ENCODE measurements at places on chromosomes 7 and 10. TPM values are rescaled to one million over a fixed set of nuclear protein-coding genes. Genes with fewer than 3 reads are reported as not detected.

SFXN2 gene
- 1.7 TPM for polyA plus RNA-seq

GRCh38 chr7:105238198-105238765 lies 150.4 kb downstream of the SRPK2 start:
- no peak overlapping the region for H3K4me3 ChIP-seq
- H3K4me1 ChIP-seq = peaks cover 54% of the 10 kb centered on the region
- no peak overlapping the region for H3K27ac ChIP-seq
- no peaks in the 10 kb centered on the region for H3K36me3 ChIP-seq

GRCh38 chr10:3393958-3394357 lies 221.4 kb upstream of the PITRM1 start:
- DNase-seq = no peak
- H3K27me3 ChIP-seq = no peaks in the 10 kb centered on the region
- no peaks in the 10 kb centered on the region for H3K36me3 ChIP-seq

DNA sequence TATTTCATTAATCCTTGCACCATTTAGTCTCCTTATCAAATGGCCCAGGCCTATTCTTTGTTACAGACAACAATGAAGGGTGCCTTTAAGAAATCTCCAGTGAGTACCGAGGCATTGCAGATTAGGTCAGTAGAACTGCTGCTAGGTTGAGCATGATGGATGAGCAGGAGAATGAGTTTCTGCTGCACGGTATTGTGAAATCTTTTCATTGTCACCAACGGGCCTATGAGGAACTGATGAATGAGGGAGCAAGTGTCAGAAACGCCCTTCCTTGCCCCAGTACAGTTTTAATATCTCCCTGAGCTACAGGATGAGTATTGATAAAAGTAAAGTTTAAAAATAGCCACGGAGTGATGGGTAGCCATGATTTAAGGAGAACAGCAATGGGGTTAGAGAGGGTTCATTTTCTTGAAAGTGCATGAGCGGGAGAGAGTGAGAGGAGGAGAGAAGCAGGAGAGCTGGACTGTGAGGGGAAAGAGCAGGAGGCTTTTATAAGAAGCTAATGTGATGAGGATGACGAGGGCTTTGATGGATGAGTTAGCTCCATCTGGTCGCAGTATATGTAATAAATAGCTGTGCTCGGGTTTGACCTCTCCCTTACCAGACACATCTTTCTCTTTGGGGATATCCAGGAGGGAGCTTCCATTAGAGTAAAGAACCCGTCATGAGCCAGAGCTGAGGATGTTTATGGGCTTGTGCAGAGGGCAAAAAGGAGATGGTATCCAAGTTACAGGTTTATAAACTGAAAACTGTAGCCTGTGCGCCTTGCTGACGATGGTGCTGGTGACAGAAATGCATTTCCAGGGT lies 526.1 kb downstream of the LRMDA start:
- no peak overlapping the region for H3K27ac ChIP-seq
- H3K4me3 ChIP-seq = no peak overlapping the region
- no peaks in the 10 kb centered on the region for H3K4me1 ChIP-seq
- no peaks in the 10 kb centered on the region for H3K36me3 ChIP-seq

DNA sequence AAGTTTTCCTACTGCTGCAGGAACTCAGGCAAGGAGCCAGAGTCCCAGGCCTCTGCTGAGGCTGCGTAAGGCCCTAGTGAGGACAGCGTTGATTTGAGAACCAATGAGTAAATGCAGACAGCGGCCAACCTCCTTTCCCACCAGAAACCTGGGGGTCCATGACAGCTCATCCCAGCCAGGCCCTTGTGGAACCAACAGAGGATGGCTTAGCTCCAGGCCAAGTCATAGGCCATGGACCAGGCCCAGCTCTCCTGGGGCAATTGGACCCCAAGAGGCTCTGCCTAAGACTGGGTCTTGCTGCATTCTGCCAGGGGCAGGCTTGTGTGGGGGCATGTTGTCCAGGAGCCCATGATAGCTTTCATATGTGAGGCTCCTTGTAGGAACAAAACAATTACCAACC lies 65.4 kb upstream of the PPP1R3C start:
- H3K36me3 ChIP-seq = no peaks in the 10 kb centered on the region
- H3K27me3 ChIP-seq = no peaks in the 10 kb centered on the region
- H3K4me1 ChIP-seq = no peaks in the 10 kb centered on the region
- no peak overlapping the region for H3K4me3 ChIP-seq
- DNase-seq = no peak

- H3K4me3 ChIP-seq = no peak overlapping the region
- no peaks in the 10 kb centered on the region for H3K36me3 ChIP-seq
- H3K27ac ChIP-seq = no peak overlapping the region
- no peaks in the 10 kb centered on the region for H3K27me3 ChIP-seq
- no peak for DNase-seq
- peaks cover 37% of the 10 kb centered on the region for H3K4me1 ChIP-seq
Measured at GRCh38 chr10:86867149-86867548, 90.3 kb downstream of the MMRN2 start.

- H3K4me1 ChIP-seq = no peaks in the 10 kb centered on the region
- H3K27ac ChIP-seq = no peak overlapping the region
Measured at GRCh38 chr10:57785068-57785467, 482.6 kb downstream of the IPMK start.

GRCh38 chr10:118569241-118569881 lies 26.1 kb downstream of the PRLHR start:
- H3K4me1 ChIP-seq = no peaks in the 10 kb centered on the region
- H3K4me3 ChIP-seq = no peak overlapping the region
- no peaks in the 10 kb centered on the region for H3K36me3 ChIP-seq
- H3K27me3 ChIP-seq = no peaks in the 10 kb centered on the region
- DNase-seq = no peak
- H3K27ac ChIP-seq = no peak overlapping the region

- no peak overlapping the region for H3K27ac ChIP-seq
- no peak for DNase-seq
- H3K4me3 ChIP-seq = no peak overlapping the region
- H3K36me3 ChIP-seq = no peaks in the 10 kb centered on the region
- H3K4me1 ChIP-seq = no peaks in the 10 kb centered on the region
- H3K27me3 ChIP-seq = no peaks in the 10 kb centered on the region
Measured at GRCh38 chr10:1643161-1643907, 94.0 kb downstream of the ADARB2 start.

DNA sequence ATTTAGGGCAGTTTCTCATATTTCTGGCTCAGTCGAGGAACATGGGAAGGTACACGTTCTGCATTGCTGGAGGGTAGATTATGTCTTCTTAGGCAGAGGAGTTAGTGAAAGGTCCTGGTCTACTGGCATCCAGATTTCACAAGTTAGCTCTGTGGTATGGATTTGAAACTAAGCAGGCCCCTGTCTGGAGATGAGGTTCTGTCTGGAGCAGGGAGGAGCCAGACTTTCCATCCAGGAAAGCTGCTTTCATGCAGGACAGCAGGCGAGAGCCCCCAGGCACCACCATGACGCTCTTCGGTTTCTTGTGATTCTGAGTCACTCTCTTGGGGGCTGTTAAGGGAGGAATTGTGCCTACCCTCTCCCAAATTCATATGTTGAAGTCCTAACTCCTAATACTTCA lies 184.3 kb downstream of the KIAA1217 start:
- DNase-seq = no peak
- no peaks in the 10 kb centered on the region for H3K4me1 ChIP-seq
- H3K4me3 ChIP-seq = no peak overlapping the region
- peaks cover 2% of the 10 kb centered on the region for H3K36me3 ChIP-seq
- no peaks in the 10 kb centered on the region for H3K27me3 ChIP-seq

DNA sequence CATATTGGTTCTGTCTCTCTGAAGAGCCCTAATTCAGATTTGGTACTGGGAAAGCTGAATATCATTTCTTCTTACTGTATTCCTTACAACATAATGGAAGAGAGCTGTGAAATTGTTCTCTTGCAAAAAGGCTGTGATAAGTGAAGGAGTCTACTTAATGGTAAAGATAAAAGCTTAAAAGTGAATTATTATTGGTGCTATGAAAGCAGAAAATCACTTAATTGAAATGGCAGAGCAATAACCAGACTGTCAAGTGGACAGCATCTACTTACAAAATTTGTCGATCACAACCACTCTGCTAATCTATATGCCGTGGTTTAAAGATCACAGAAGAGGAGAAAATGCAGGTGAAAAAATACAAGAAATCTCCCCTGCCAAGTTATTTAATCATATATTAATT lies 264.7 kb upstream of the TEX47 start:
- no peaks in the 10 kb centered on the region for H3K36me3 ChIP-seq
- H3K4me1 ChIP-seq = no peaks in the 10 kb centered on the region
- no peak for DNase-seq
- H3K27ac ChIP-seq = no peak overlapping the region

GRCh38 chr10:30902621-30903396 lies 128.9 kb downstream of the ZNF438 start:
- H3K4me1 ChIP-seq = no peaks in the 10 kb centered on the region
- peak; percentile 67 for DNase-seq
- no peak overlapping the region for H3K27ac ChIP-seq
- H3K36me3 ChIP-seq = peaks cover 51% of the 10 kb centered on the region

DNA sequence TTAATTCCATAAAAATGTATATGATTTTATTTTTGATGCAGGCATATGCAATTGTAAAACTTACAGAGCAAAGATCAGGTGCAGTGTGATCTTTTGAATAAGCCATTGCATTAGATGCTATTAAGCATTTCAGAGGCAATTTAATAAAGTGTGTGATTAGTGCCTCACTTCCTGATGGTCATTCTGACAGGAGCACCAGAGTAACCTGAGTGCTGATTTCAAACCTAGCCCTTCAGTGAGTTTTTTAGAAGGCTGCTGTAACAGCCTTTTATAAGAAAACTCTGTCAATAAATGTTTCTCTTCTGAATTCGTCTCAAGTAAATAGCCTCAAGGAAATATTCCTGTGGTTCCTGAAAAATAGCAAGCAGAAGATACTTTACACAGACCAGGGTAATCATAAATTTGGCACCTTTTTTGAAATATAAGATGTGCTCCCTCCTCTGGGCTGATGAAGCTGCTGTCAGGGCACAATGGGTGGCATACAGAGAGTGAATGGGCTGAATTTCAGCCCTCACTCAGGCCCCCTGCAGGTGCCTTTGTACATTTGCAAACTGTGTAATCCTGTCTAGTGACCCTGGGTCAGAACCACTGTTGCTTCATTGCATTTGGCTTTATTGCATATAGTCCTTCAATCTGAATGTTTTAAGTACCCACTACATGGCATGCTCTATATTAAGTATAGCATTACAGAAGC lies 193.7 kb upstream of the CSTF2T start:
- peaks cover 10% of the 10 kb centered on the region for H3K4me1 ChIP-seq
- no peaks in the 10 kb centered on the region for H3K36me3 ChIP-seq
- no peaks in the 10 kb centered on the region for H3K27me3 ChIP-seq
- H3K4me3 ChIP-seq = no peak overlapping the region
- DNase-seq = no peak
- H3K27ac ChIP-seq = no peak overlapping the region

- H3K36me3 ChIP-seq = peaks cover 4% of the 10 kb centered on the region
- no peak for DNase-seq
Measured at GRCh38 chr7:18540396-18540795, 44.8 kb downstream of the HDAC9 start.

SH2D4B gene
- not detected for polyA plus RNA-seq

DNA sequence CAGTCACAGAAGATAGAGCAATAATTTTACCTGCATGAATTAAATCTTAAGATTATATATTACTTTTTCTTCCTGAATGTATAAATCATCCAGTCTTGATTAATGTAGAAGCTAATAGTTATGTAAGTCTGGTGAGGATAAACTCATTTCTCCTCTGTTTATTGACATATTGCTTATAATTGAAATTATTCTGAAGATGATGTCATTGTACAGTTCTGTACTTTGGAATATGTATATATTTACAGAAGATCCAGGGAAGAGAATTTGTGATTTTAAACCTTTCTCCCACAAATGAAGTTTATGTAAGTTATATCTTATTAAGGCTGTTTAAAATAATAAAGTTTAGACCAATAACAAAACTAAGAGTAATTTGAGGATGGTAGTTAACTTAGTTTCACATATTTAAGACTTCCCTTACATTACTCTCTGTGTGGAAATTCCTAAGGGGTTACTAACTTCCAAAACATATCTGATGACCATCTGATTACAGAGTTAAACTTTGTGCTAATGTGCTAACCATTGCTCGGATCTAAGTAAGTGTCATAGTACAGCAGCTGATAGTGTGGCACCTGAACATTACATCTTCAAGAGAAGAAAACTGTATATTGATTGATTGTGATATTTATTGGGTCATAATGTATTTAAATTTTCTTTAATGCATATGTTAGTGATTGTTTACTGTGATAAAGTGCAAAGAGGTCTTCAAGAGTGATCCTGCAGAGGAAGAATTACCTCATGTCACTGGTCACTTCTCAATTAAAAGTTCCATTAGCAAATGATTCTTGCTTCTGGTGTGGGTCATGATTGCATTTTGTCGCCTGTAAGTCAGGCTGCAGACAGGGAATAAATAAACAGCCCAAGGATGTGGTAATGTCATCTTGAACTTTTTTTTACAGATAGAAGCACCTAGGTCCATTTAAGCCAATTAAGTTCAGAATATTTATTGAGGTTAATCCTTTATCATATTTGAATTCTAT lies 96.9 kb downstream of the UBE3C start:
- no peak for DNase-seq
- H3K36me3 ChIP-seq = peaks cover 12% of the 10 kb centered on the region
- H3K4me1 ChIP-seq = peaks cover 2% of the 10 kb centered on the region

- H3K4me1 ChIP-seq = no peaks in the 10 kb centered on the region
- H3K4me3 ChIP-seq = no peak overlapping the region
- no peaks in the 10 kb centered on the region for H3K27me3 ChIP-seq
Measured at GRCh38 chr10:111956841-111957240, 226.7 kb downstream of the GPAM start.

DNA sequence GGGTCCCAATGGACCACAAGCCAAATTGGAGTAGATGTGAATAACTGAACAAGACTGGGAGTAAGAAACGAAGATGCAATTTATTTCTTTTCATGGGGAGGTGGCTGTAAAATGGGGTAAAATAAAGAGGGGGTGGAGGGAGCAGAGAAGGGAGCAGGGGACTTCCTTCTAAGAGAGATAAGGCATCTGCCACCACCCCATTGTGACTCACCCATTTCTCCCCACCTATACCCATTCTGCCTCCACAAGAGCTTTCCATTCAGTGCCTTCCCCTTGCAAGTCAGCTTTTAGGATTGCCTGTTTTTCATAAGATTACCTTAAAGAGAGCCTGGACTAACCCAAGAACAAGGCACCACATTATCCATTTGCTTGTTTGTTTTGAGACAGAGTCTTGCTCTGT lies 87.1 kb upstream of the PAX2 start:
- H3K4me1 ChIP-seq = no peaks in the 10 kb centered on the region
- no peak overlapping the region for H3K27ac ChIP-seq
- no peaks in the 10 kb centered on the region for H3K36me3 ChIP-seq
- peaks cover 49% of the 10 kb centered on the region for H3K27me3 ChIP-seq
- no peak for DNase-seq
- H3K4me3 ChIP-seq = no peak overlapping the region

- peaks cover 4% of the 10 kb centered on the region for H3K4me1 ChIP-seq
- H3K27ac ChIP-seq = no peak overlapping the region
- no peak overlapping the region for H3K4me3 ChIP-seq
Measured at GRCh38 chr7:102988631-102989560, 76.1 kb downstream of the LRRC17 start.

Data from psoas muscle (tissue), 8 donors.